OCI-M1 (cell line): ENCODE measurements at places on chromosomes 11 and 22.
A peak's percentile ranks its signal among the peaks of the same experiment; 100 is the strongest.

- peak; percentile 17 for DNase-seq
Observed at GRCh38 chr11:117468888-117469287, 141.2 kb downstream of the CEP164 start.

DNA sequence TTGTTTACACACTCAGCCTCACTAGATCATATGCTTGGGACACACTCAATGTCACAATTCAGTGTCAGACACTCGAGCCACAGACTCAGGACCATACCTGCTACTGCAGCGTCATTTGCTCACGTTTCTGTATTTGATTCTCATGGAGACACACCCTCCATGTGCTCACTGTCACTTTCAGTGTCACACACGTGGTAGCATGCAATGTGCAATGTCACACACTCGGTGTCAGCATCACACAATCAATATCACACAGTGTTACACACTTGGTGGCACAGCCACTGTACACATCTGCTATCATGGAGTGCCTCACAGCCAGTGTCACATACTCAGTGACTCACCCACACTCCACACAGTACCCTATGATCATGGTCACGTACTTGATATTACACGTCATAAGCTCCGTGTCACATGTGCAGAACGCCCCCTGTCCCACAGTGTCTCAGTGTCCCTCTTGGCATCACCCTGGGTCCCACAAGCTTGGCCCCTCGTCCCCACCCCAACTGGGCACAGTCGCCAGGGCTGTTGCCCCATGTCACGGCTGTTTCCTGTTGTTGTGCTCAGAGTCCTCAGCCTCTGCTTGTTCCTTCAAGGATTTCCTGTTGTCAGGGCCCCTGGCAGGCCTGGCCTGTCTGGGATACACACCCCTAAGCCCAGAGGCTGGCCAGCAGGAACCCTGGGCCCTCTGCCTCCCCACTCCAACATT lies 49.6 kb downstream of the PDE2A start:
- no peak for DNase-seq

DNA sequence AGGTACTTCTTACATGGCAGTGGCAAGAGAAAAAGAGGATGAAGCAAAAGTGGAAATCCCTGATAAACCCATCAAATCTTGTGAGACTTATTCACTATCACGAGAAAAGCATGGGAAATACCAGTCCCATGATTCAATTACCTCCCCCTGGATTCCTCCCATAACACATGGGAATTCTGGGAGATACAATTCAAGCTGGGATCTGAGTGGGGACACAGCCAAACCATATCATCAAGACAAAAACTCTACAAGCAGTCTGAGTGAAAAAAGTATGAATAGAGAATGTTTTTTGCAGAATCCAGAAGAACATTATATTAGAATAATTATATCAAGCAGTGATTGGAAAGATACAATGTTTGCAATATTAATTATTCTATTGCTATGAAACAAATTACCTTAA lies 893.7 kb downstream of the FAM181B start:
- DNase-seq: no peak

- DNase-seq: no peak
Observed at GRCh38 chr11:111303461-111303860, 5.1 kb downstream of the POU2AF3 start.

GRCh38 chr22:35539910-35540594 lies 579 bp upstream of the RASD2 start:
- DNase-seq: peak; percentile 50

DNA sequence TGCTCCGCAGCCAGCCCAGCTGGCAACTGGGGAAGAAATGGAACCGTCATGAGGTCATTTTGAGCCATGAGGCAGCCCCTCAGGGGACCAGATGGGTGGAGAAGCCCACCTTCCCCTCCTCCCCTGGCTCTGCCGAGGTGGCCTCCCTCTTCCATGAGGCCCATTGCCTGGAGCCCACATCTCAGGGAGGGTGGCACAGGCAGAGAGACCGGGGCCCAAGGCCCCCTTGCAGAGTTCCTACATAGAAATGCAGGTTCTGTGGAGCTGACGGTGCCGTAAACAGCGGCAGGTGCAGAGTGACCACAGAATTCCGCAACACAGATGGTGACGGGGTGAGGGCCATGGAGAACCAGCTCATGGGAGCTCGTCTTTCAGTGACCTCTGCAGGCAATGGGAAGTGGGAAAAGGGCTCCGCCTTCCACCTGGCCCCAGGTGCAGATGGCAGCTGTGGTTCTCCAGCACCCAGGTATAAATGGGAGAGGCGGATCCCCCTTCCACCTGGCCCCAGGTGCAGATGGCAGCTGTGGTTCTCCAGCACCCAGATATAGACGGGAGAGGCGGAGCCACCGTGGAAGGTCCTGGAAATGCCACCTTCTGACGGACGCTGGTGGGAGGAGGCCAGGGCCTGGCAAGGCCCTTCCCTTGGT lies 765.4 kb downstream of the BRD1 start:
- no peak for DNase-seq
